ENCODE measurements at places on chromosomes 12 and 14. TPM values are rescaled to one million over a fixed set of nuclear protein-coding genes. Genes with fewer than 3 reads are reported as not detected.

The TSHR gene
- 0.99 TPM for total RNA-seq

The NOS1 gene
- total RNA-seq = 10.2 TPM

The KLRF2 gene
- not detected for total RNA-seq

The CCDC38 gene
- 0.06 TPM for total RNA-seq

The RFX4 gene
- total RNA-seq = not detected

The TSPAN19 gene
- not detected for total RNA-seq

All from lower leg skin (tissue), 4 donors.